ENCODE measurements at places on chromosomes 3 and 15. TPM values are rescaled to one million over a fixed set of nuclear protein-coding genes. Genes with fewer than 3 reads are reported as not detected.

GRCh38 chr3:127542441-127542952 is 48.0 kb downstream of the TPRA1 start:
- no peak for DNase-seq

- no peak for DNase-seq
Measured at GRCh38 chr15:66025972-66026371, 156.7 kb downstream of the RAB11A start.

DNA sequence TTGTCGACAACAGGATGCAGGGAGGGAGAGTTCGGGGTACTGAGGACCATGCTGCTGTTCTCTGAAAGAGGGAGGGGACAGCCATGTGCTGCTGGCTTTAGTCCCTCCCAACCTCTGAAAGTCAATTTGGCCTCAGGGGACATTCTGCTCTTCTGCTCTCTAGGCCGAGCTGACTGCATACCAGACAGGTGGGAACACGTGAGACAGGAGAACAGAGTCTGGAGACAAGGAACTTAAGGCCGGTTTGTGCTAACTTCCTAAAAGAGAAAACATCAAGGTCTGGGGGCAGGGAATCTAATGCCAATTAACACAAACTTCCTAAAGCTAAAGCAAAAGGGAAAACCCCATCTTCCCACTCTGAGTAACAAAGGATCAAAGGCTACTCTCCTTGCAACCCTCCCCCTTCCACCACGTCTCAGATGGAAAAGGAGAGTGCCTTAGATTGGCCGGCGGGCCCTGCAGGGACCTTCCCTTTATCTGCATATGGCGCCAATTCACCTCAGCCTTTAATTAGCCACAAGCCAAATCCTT is 41.0 kb downstream of the SLCO2A1 start:
- no peak for DNase-seq

DNA sequence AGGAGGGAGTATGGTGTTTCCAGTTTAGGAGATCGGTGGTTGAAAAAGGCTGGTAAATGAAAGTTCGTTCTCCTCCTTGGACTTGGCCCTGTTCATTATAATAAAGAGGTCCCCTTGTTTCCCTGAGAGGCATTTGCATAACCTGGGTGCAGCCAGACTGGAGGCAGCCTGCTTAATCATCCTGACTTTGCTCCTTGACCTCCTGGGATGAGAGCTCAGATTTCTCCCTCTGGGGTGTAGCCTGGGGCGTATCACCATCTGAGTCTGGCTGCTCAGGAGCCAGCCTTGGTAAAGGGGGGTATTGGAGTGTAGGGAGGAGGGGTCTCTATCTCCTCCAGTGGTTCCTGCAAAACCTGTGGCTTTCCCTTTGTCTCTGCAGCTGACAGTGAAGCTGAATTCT is 21.3 kb upstream of the ACAD9 start:
- DNase-seq, result no peak

DNA sequence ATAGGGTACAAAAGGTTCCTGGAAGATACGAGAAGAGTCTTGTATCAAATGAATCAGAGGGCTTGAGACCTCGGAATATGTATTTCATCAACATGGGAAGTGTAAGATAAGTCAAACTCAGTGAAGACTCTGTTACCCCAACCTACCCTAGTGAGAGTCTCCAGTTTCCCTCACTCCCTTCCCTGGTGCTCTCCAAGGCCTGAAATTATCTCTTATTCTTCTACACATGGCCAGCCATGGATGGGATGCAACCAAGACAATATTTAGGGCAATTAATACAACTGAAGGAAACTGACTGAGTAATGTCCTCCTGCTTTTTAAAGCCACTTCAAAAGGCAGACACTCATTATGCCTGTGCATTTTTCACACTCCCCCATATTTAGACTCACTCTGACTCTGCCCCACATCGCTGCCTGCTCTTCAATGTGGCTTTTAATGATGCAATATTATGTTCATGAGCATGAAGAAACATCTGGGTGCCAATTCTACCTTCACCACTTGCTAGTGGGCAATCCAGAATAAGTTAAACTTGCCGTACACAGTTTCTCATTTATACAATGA is 137.1 kb upstream of the THBS1 start:
- DNase-seq, result no peak

GRCh38 chr3:173371848-173372487 is 25.6 kb upstream of the NLGN1 start:
- no peak for DNase-seq

DNA sequence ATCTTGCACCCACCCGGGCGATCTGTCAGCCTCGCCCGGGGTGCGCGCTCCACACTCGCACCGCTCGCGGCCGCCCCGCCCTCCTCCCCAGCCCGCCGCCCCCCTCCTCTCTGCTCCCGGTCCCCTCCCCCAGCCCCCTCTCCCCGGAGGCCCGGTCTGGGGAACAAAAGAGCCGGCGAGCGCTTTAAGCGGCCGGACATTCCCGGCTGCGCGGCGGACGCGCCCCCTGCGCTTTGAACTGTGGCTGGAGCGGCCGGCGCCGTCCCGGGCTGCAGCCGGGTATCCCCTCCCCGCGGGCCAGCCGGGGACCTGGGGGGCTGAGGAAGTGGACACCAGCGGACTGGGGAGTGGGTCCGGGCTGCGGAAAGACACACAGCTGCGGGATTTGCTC is at the start of gene IGDCC3:
Gene IGDCC3 (minus strand): TSS at position 27 of the 391 bp plus-strand sequence. CDS start 214 bp downstream, outside the sequence.
- DNase-seq, result no peak

DNA sequence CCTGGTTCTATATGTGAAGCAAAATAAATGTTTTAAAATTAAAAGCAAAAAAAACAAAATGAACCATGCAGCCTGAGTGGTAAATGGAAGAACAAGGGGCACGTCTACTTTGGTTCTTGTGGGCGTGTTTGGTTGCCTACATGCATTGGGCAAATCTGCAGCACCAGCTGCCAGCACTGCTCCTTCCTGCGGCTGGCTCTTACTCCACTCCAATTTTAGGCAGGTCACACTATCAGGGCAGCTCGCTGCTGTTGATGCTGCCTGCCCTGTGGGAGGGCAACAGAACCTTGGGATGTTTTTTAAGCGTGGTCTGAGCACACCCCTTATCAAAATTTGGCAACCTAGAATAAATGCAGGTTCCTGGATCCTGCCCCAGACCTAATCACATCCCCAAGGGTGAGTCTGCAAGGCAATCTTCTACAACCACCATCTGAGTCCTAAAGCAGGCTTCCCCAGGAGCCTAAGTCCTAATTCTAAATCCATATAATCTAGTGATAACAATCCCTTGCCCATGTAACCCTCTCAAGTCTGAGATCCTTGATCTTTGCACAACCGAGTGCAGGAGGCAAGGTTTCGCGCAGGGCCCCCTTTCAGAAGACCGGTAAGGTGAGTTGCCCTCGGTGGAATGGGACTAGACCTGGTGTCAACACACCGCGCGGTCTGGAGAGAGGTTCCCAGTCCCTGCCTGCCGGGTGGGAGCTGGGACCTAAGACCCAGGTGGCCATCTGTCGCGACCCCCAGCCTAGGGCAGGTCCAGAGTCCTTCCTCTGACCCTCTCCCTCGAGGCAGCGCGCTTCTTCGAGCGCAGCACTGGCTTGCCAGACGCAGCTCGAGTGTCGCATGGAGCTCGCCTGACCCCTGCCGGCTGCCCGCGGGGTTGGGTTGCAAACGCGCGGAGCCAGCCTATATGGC is 15.9 kb downstream of the IVD start:
- DNase-seq, result peak; percentile 32

- DNase-seq, result no peak
Measured at GRCh38 chr15:68439506-68439905, 7.5 kb upstream of the ITGA11 start.

DNA sequence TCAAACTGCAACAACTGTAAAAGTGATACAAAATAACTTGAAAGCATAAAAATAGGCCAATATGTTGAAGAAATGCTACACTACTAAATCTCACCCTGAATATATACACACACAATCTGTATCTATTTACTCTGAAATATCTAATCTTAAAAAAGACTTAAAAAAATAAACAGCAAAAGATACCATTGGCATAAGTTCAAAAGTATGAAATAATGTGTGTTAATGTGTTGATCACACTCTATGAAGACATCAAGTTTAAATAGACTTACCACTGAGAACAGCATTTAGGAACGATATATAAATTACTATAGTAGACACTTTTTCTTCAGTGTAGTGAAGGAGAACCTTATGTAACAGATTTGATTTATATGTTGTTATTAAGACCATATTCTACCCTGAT is 14.1 kb upstream of the SATB1 start:
- DNase-seq, result no peak

GOLGA8N gene
- 2.4 TPM for total RNA-seq

TADA3 gene
- total RNA-seq, result 72.0 TPM

NAALADL2 gene
- total RNA-seq, result 2.9 TPM

CACNA2D2 gene
- 10.2 TPM for total RNA-seq

PAK6 gene
- total RNA-seq, result 19.9 TPM

All from HCT116 (cell line).